ENCODE measurements at places on chromosomes 12 and 14. TPM values are rescaled to one million over a fixed set of nuclear protein-coding genes. Genes with fewer than 3 reads are reported as not detected.

DNA sequence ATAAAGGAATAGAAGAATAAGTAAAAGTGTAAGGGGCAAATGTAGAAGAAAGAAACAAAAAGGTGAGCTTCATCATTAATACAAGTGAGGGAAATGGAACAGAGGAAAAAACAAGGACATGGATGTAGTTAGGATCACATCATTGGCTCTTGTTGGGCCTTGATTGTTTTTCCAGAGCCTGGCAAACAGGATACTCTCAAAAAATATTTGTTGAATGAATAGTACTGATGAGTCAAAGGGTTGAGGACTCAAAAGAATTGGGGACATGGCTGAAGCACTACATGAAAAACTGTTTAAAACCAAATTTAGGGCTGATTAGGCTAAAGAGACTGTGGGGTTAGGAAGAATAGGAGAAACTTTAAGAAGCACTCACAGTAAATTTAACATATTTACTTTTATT, 11.4 kb upstream of the SRP54 start:
- H3K4me1 ChIP-seq = no peaks in the 10 kb centered on the region
- no peak overlapping the region for H3K4me3 ChIP-seq
- no peaks in the 10 kb centered on the region for H3K27me3 ChIP-seq

KLRC1 gene
- total RNA-seq = 1.0 TPM

GRCh38 chr14:76866456-76866855, 40.2 kb downstream of the LRRC74A start:
- H3K27ac ChIP-seq = no peak overlapping the region
- no peaks in the 10 kb centered on the region for H3K4me1 ChIP-seq
- DNase-seq = no peak
- no peaks in the 10 kb centered on the region for H3K27me3 ChIP-seq
- H3K4me3 ChIP-seq = no peak overlapping the region

- H3K27me3 ChIP-seq = no peaks in the 10 kb centered on the region
- H3K27ac ChIP-seq = no peak overlapping the region
- DNase-seq = peak; percentile 71
- peaks cover 4% of the 10 kb centered on the region for H3K4me1 ChIP-seq
- H3K4me3 ChIP-seq = peak overlapping the region; percentile 38
- no peaks in the 10 kb centered on the region for H3K36me3 ChIP-seq
Measured at GRCh38 chr12:49232940-49233841, 31.7 kb upstream of the TUBA1C start.

DNA sequence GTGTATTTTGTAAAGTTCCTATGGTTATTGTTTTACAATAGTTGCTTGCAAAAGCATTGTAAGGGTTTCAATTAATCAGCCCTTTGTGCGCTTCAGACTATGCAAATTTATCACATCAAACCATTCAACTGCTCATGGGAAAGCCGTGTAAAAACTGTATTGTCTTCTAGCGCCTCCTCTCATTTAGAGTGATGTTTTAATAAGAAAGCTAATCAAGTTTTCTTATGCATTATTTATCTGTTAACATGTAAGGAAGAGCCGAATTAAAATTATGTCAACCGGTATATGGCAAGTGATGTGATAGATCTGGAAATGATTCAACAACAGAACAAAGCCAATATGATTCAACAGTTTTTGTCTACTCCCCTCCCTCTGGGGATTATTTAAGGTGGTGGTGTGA, 92.5 kb upstream of the RFX4 start:
- H3K36me3 ChIP-seq = no peaks in the 10 kb centered on the region
- no peak overlapping the region for H3K27ac ChIP-seq
- no peak overlapping the region for H3K4me3 ChIP-seq

DNA sequence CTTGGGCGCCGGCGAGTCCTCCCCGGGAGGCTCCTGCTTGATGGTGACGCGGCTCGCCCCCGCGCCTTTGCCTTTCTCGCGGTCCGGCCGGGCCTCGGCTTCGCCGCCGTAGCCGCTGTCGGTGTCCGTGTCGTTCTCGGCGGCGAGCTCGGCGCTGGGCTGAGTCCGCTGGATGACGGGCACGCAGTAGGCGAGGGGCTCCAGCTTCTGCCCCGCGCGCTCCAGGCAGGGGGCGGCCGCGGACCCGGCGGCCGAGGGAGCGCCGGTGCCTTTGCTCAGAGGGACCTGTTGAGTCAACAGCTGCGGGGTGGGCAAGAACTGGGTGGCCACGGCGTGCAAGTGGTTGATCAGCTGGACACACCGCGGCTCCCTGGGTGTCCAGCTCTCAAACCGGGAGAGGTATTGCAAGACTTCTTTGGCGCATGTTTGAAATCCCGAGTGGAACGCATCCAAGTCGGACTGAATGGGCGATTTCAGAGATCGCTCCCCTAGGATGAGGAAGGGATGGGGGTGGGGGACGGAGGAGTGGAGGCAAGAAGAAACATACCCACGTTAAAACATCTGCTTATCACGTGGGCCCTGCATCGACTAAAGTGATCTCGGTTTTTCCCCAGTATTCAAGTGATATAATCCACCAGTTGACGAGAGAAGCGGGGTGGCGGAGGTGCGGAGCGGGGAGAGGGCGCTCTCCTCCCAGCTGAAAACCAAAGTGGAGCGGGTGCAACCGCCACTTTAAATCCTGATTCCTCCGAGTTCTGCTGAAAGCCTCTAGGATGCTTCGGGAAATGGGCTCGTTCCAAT, 2.0 kb downstream of the BHLHE41 start:
- H3K4me3 ChIP-seq = peak overlapping the region; percentile 97
- no peaks in the 10 kb centered on the region for H3K27me3 ChIP-seq
- no peaks in the 10 kb centered on the region for H3K4me1 ChIP-seq
- peak; percentile 89 for DNase-seq
- H3K36me3 ChIP-seq = no peaks in the 10 kb centered on the region
- H3K27ac ChIP-seq = peak overlapping the region; percentile 68

DNA sequence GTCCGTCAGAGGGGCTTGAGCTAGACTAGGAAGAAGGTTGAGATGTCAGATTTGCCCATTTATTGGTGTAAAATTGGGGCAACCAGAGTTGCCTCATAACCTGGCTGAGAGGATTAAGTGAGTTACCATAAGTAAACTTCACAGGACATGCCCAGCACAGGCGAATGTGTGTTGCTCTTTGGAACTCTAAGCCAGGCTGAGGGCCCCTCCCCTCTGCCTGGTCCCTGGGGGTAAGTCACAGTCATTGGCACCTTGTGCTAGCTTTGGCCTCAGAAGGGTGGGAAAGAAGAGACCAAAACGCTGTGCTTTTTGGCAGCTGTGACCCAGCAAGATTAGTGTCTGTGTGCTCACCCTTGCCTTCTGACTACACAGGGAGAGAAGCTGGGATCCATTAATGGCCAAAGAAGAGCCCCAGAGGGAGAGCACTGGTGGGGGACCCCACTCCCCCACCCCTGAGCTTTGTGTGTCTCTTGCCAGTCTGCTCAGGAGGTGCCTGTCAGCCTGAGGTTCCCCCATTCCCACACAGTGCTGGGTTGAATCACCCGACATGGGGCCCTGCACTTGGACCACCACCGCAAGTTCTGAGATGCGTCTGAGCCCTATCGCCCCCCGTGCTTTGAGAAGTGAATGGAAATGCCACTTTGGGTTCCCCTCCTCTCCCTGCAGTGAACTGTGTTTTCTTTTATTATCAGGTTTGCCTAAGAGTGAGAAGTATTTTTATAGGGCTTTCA, 74.1 kb downstream of the CACNA1C start:
- H3K4me1 ChIP-seq = peaks cover 1% of the 10 kb centered on the region
- no peaks in the 10 kb centered on the region for H3K27me3 ChIP-seq
- no peaks in the 10 kb centered on the region for H3K36me3 ChIP-seq
- no peak for DNase-seq
- no peak overlapping the region for H3K4me3 ChIP-seq

- H3K27me3 ChIP-seq = no peaks in the 10 kb centered on the region
- no peak overlapping the region for H3K27ac ChIP-seq
- H3K4me3 ChIP-seq = no peak overlapping the region
- no peak for DNase-seq
- no peaks in the 10 kb centered on the region for H3K36me3 ChIP-seq
- no peaks in the 10 kb centered on the region for H3K4me1 ChIP-seq
Measured at GRCh38 chr12:120429368-120429767, 8.5 kb upstream of the COX6A1 start.

Data from aorta (tissue), 5 donors.